ENCODE measurements at places on chromosomes 6 and 20.

GRCh38 chr20:9510911-9511310, 3.5 kb upstream of the LAMP5 start:
- DNase-seq = no peak

DNA sequence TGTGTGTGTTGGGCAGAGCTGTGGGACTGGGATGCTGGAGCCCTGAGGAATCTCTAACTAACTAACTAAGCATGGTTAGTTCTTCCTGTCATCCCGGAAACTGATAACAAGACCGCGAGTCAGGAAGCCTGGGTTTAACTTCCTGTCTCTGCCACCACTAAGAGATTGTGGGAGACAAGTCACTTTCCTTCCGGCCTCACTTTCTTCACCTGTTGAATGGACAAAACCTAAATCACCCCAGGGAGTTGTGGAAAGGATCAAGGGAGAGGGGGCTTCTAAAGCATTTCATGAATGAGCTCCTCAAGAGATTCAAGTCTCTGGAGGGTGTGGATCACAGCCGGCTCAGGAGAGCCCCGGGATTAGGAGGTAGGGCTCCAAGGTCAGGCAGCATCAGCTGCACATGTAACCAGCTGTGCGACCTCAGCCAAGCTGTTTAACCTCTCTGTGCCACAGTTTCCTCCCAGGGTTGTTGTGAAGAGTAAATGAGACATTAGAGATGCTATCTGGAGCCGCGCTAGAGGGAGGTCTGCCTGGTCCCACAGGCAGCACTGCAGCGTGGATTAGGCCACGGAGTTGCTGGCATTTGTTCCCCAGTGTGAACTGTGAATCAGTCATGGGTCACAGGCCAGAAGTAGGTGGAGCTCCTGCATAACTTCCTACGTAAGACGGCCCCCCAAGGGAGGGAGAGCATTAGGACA, 105.1 kb downstream of the TOX2 start:
- no peak for DNase-seq

DNA sequence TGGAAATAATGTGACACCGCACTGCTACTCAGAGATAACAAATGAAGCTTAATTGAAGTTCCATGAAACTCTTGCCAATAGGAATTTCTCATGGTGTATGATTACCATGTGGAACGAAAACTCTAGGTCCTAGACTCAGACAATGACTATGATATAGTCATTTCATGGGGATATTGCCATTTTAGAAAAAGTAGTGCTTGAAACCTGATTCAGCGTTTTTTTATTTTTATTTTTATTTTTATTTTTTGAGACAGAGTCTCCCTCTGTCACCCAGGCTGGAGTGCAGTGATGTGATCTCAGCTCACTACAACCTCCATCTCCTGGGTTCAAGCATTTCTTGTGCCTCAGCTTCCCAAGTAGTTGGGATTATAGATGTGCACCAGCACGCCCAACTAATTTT, 253.9 kb downstream of the FARS2 start:
- no peak for DNase-seq

DNA sequence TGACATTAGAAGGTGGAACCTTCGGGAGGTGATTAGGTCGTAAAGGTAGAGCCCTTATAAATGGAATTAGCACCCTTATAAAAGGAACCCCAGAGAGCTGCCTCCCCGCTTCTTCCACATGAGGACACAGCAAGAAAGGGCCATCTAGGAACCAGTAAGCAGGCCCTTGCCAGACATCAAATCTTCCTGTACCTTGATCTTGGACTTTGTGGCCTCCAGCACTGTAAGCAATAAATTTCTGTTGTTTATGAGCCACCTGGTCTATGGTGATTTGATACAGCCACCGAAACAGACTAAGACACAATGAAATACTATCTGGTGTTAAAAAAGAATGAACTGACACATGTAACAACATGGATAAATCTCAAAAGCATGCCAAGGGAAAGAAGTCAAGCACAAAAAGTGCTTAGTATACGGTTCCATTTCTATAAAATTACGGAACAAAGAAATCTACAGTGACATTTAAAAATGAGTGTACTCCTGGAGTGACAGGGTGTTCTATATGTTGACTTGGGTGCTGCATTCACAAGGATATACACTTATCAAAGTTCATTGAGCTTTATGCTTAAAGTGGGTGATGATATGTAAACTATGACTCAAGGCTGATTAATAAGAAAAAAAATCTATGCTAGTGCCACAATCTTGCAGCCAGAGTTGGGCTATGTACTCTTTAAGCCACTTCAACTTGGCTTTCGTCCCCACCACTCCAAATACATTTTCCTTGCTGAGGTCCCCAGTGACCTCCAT, 18.4 kb downstream of the SERPINB1 start:
- no peak for DNase-seq

GRCh38 chr6:122790423-122791309, 1.6 kb downstream of the SMPDL3A start:
- DNase-seq = no peak

GRCh38 chr6:123276546-123276980, 280.5 kb downstream of the CLVS2 start:
- no peak for DNase-seq

DNA sequence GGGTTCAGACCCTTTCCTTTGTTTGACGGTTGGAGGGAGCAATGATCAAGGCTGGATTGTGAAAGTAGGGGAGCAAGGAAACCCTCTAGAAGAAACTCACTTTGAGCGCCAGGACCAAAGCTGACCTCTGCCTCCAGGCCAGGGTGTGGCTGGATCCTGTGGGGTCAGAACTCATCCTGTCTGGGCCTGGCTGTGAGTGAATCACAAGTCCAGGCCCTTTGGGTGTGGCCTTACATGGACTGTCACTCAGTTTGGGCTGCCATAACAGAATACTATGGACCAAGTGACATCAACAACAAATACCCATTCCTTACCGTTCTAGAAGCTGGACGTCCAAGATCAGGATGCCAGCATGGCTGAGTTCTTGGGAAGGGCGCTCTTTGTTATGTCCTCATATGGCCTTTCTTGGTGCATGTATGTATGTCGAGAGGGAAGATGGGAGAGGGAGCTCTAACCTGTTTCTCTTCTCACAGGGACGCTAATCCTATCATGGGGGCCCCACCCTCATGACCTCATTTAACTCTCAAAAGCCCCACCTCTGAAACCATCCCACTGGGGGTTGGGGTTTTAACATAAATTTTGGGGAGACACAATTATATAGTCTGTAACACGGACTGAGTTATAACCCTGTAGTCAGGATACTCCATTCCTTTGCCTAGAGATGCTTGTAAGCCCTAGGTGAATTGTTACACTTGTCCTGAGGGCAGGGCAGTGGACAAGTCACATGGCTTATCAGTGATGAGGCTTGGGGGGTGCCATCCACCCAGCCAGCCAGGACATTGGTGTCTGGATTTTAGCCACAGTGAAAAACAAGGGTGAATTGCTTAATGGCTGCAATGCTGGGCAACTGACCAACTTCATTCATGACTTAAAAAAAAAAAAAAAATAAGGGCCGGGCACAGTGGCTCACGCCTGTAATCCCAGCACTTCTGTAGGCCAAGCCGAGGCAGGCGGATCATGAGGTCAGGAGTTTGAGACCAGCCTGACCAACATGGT, 80.0 kb downstream of the TRMT11 start:
- no peak for DNase-seq

GRCh38 chr6:18823782-18824386, 436.7 kb downstream of the RNF144B start:
- no peak for DNase-seq

GRCh38 chr6:166307082-166308032, 835 bp downstream of the PRR18 start:
- DNase-seq = no peak

- no peak for DNase-seq
These were observed 698.5 kb downstream of the FRK start for GRCh38 chr6:115362234-115362633.

DNA sequence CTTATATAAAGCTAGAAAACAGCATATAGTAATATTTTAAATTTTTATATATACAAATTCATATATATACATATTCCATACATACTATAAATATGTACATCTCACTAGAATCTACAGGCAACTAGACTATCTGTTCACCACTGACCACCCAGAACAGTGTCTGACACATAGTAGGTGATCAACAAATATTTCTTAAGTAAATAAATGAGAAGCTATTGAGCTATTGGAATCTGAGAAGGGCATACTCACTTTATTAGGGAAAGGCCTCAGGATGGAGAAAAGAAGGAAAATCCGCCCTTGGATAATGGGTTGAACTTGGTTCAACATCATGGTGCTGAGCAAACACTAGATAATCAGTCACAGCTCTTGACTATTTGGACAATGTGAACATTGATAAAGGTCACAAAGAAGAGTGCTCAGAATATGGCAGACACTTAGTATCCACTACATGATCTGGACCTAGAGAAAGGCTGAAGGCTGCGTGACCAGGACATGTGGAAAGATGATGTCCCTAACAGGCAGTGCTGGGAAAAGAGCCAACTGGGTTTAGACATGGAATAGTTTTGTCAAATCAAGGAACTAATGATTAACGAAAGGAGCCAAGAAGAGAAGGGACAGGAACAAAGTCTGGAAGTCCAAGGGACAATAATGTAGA, 186.1 kb downstream of the TASP1 start:
- DNase-seq = no peak

- DNase-seq = no peak
These were observed 366.1 kb upstream of the SOX4 start for GRCh38 chr6:21227486-21227885.

DNA sequence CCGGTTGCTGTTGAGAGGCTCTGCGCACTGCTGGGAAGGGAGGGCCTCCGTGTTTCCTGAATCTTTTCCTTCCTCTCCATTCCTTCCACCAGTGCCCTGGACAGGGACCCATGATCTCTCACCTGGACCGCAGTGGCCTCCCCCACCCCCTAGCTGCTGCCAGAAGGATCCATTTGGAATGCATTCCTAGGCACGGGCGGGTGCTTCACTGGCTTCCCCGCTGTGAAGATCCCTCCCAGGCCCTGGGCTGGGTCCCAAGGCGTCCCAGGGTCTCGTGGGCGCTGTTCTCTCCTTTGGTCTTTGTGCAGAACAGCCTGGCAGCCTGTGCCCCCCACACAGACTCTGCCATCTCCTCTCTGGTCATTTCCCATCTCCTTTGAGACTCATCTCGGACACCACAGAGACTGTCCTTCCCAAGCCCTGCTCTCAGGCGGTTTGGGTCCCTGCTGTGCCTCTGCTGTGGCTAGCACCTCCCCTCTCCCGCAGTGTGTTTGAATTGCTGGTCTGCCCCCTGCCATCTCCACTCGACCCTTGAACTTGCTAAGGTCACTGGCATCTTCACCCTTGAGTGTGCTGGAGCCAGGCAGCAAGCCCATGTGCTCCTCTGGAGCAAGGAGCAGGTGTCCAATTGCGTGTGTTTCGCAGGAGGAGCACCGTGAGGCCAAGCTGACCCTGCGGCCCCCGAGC, 59.0 kb downstream of the TCP11 start:
- DNase-seq = no peak

DNA sequence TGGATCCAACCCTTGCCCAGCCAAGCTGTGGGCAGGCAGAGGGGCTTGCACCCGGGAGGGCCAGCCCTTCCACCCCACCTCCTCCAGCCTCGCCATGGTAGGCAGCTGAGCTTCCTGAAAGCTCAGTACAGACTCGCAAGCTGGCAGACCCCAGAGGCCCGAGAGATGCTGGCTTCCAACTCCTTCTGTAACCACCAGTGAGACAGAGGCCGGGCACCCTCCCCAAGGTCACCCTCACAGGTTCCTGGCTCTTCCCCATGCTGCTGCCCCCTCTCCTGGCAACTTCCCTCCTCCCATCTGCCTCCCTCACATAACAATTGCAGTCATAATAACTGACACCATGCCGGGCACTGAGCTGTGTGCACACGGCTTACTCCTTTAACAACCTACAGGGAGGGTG, 26.2 kb upstream of the NOL4L start:
- DNase-seq = no peak

DNA sequence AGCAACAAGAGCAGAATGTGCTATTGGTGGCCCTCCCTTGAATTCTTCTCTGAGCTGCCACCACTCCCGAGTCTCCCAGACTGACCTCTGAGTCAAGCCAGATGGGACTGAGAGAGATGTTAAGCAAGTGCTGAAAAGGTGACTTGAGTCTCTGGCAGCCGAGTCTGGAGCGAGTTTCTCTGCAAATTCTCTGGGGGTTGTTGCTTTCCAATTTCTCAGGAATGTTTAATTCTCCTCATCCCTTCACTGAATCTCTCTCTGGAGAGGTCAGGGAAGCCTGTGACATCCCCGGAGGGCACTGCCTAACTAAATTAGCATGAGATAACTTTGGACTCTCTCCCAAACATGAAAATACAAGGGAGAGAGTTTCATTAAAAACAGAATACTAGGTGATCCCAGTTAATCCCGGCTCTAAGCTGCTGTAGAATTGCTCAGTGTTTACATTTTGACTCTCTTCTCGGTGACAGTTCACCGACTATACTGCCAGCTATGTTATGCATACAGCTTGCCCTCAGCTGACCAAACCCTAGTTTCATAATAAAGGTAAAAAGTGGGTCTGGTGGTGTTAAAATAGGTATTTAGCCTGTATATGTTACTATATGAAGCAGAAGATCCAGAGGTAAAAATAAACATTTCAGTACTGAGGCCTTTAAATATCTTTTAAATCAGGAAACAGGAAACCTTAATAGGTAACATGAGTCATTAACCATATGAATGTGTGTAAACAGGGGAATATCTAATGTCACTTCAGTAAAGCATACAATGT, 157.9 kb downstream of the FOXC1 start:
- DNase-seq = no peak

Data from AG09309 (cell line).